ENCODE measurements at places on chromosomes 4 and X. TPM values are rescaled to one million over a fixed set of nuclear protein-coding genes. Genes with fewer than 3 reads are reported as not detected.

Gene RAB33A
- total RNA-seq: 13.5 TPM

Gene AFF2
- total RNA-seq: 139 TPM

Gene SOX3
- 1.5 TPM for total RNA-seq

Gene CPEB2
- total RNA-seq: 24.3 TPM

Gene INTU
- total RNA-seq: 50.6 TPM

Gene PRSS12
- 6.4 TPM for total RNA-seq

DNA sequence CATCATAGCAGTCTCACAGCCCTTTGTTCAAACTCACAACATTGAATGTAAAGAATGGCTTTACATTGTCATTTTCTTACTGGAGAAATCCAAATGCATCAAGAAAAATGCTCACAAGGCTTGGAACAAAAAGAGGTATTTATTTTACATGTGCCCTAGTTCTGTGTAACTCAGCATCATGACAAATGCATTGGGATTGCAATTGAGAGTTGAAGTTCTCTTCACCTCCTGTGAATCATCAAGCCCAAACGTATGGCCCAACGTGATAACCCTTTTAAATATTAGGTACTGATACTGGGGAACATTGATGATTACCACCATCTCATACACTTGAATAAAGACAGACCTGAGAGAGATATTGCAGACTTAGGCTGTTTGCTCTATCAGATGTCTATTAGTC, 61.6 kb downstream of the GASK1B start:
- no peak for DNase-seq

- peak; percentile 34 for DNase-seq
These were observed 23.0 kb upstream of the PGM2 start for GRCh38 chr4:37803348-37803973.

DNA sequence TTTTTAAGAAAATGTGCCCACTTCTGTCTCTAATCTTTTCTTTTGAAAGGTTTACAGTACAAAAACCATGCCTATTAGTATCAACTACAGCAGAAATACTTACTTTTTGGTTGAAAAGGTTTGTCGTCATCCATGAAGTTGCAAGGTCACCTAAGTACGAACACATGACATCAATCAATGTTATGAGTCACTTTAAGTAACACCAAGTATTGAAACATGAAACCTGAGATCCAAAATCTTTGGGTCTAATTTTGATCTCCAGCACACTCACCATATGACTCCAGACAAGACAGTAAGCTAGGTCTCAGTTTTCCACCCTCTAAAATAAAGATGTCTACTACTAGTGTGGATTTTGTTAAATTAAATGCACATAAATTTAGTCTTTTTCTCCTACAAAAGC, 8.4 kb downstream of the ZNF280C start:
- no peak for DNase-seq

DNA sequence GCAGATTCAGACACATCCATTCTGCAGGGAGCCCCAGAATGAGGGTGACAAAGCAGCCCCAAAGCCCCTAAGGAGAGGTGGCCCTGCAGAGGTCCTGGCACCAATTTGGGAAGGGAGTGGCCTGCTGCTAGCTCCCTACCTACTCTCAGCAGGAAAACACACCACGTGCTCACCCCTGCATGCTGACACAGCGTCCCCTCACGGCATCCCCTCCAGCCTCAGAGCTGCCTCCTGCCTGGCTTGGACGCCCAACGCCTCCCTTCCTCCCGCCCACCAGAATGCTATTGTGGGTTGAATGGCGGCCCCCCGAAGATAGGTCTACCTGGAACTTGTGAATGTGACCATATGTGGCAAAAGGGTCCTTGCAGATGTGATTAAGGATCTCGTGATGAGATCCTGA, 28.8 kb downstream of the ZFYVE28 start:
- DNase-seq: no peak

- DNase-seq: no peak
These were observed 101.4 kb downstream of the PPARGC1A start for GRCh38 chr4:23788460-23788859.
